ENCODE measurements at places on chromosomes 13 and 19.

GRCh38 chr19:47100290-47100689, 13.3 kb downstream of the ZC3H4 start:
- peaks cover 40% of the 10 kb centered on the region for H3K4me1 ChIP-seq
- H3K27me3 ChIP-seq, result no peaks in the 10 kb centered on the region
- no peak for DNase-seq
- peaks cover 37% of the 10 kb centered on the region for H3K36me3 ChIP-seq

DNA sequence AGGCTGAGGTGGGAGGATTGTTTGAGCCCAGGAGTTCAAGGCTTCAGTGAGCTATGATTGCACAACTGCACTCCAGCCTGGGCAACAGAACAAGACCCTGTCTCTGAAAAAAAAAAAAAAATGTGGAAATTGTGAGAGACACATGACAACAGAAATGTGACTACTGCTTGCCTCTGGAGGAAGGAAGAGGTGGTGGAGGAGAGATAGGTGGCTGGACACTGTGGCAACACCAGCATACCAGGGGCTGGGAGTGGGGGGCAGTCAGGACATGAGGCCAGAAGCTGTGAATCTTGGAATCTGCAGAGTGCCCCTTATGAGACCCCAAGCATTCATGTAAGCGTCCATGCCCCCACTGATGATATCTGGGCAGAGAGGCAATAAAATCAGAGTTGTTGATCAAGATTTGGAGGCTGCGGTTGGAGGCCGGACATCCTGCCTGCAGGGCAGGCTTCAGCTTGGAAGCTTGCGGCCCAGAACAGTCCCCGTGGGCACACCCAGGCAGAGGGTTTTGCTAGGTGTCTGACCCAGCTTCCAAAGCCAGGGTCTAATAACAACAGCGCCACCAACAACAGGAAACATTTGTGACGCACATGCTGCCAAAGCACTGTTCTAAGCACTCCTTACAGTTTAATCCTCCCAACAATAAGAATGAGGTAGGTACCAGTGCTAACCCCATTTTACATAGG, 16.9 kb downstream of the FAM187B start:
- peak overlapping the region; percentile 95 for H3K27ac ChIP-seq
- peak; percentile 85 for DNase-seq
- H3K27me3 ChIP-seq, result no peaks in the 10 kb centered on the region

DNA sequence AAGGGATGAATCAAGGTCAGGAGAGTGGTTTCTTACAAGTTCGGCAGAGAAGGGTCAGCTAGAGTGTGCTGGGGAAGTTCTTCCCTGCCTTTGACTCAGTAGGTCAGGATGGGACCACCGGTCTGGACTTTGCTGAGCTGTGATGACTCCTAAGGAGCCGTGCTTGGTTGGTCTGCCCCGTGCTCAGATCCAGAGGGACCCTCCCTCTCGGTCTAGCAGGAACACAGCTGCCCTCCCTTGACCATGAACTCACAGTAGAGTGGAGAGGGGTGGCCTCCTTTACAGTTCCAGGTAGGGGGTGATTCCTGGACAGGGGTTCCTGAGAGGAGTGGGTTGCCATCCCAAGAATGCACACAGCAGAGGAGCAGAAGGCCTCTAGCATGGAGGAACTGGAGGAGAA, 4.3 kb downstream of the RPS19 start:
- no peaks in the 10 kb centered on the region for H3K27me3 ChIP-seq
- H3K4me3 ChIP-seq, result no peak overlapping the region
- no peak for DNase-seq
- peaks cover 69% of the 10 kb centered on the region for H3K36me3 ChIP-seq
- peaks cover 88% of the 10 kb centered on the region for H3K4me1 ChIP-seq

GRCh38 chr19:7349961-7350711, 1.4 kb downstream of the ARHGEF18 start:
- H3K36me3 ChIP-seq, result peaks cover 24% of the 10 kb centered on the region
- DNase-seq, result peak; percentile 64
- peak overlapping the region; percentile 63 for H3K27ac ChIP-seq
- peaks cover 78% of the 10 kb centered on the region for H3K4me1 ChIP-seq

DNA sequence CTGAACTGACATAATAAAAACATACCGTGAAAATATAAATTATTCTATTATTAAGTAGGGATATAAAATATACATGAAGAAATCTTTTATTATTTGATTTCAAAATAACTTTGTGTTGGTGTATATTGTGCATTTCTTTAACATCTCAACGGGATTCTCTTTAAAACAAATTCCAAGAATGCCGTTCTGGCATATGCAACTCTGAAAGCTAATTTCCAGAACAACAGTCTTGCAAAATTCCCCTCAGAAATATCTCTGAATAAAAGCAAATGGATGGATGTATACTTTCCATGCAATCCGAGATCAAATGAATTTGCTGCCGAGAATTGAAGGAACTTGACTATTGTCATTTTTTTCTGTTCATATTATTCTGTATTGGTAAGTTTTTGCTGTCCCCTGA, 1579.8 kb downstream of the PCDH9 start:
- H3K36me3 ChIP-seq, result no peaks in the 10 kb centered on the region
- no peak overlapping the region for H3K4me3 ChIP-seq
- no peak for DNase-seq
- no peak overlapping the region for H3K27ac ChIP-seq

- peaks cover 14% of the 10 kb centered on the region for H3K4me1 ChIP-seq
- no peak overlapping the region for H3K27ac ChIP-seq
- no peak for DNase-seq
- H3K4me3 ChIP-seq, result no peak overlapping the region
- peaks cover 3% of the 10 kb centered on the region for H3K27me3 ChIP-seq
- no peaks in the 10 kb centered on the region for H3K36me3 ChIP-seq
Measured at GRCh38 chr19:33291623-33292534, 10.5 kb downstream of the CEBPA start.

- no peaks in the 10 kb centered on the region for H3K4me1 ChIP-seq
- H3K27ac ChIP-seq, result no peak overlapping the region
- H3K27me3 ChIP-seq, result no peaks in the 10 kb centered on the region
- peaks cover 19% of the 10 kb centered on the region for H3K36me3 ChIP-seq
- no peak for DNase-seq
Measured at GRCh38 chr13:113554333-113554700, 30.2 kb upstream of the TFDP1 start.

- no peak overlapping the region for H3K27ac ChIP-seq
- no peaks in the 10 kb centered on the region for H3K27me3 ChIP-seq
- no peak overlapping the region for H3K4me3 ChIP-seq
- no peaks in the 10 kb centered on the region for H3K4me1 ChIP-seq
- no peaks in the 10 kb centered on the region for H3K36me3 ChIP-seq
Measured at GRCh38 chr19:5863030-5863665, 7.2 kb downstream of the FUT5 start.

- DNase-seq, result no peak
- no peaks in the 10 kb centered on the region for H3K4me1 ChIP-seq
- no peak overlapping the region for H3K27ac ChIP-seq
- no peaks in the 10 kb centered on the region for H3K27me3 ChIP-seq
Measured at GRCh38 chr19:27652281-27652680, 1560.7 kb downstream of the UQCRFS1 start.

GRCh38 chr13:25347151-25347550, 24.6 kb upstream of the ATP8A2 start:
- DNase-seq, result no peak
- no peaks in the 10 kb centered on the region for H3K4me1 ChIP-seq
- no peak overlapping the region for H3K4me3 ChIP-seq
- H3K36me3 ChIP-seq, result no peaks in the 10 kb centered on the region
- no peaks in the 10 kb centered on the region for H3K27me3 ChIP-seq
- H3K27ac ChIP-seq, result no peak overlapping the region

- no peak for DNase-seq
- no peaks in the 10 kb centered on the region for H3K36me3 ChIP-seq
- no peaks in the 10 kb centered on the region for H3K4me1 ChIP-seq
- H3K4me3 ChIP-seq, result no peak overlapping the region
- no peaks in the 10 kb centered on the region for H3K27me3 ChIP-seq
Measured at GRCh38 chr13:27334774-27335435, 64.3 kb downstream of the RASL11A start.

GRCh38 chr13:28657784-28658538, 969 bp upstream of the POMP start:
- DNase-seq, result no peak
- peak overlapping the region; percentile 92 for H3K27ac ChIP-seq
- peak overlapping the region; percentile 84 for H3K4me3 ChIP-seq
- no peaks in the 10 kb centered on the region for H3K27me3 ChIP-seq
- peaks cover 27% of the 10 kb centered on the region for H3K4me1 ChIP-seq
- H3K36me3 ChIP-seq, result peaks cover 9% of the 10 kb centered on the region

GRCh38 chr13:109427148-109427547, 359.2 kb downstream of the IRS2 start:
- H3K4me1 ChIP-seq, result no peaks in the 10 kb centered on the region
- no peaks in the 10 kb centered on the region for H3K36me3 ChIP-seq
- H3K27ac ChIP-seq, result no peak overlapping the region

GRCh38 chr13:47426126-47426849, 529.4 kb upstream of the HTR2A start:
- no peak overlapping the region for H3K4me3 ChIP-seq
- no peaks in the 10 kb centered on the region for H3K4me1 ChIP-seq
- DNase-seq, result no peak

DNA sequence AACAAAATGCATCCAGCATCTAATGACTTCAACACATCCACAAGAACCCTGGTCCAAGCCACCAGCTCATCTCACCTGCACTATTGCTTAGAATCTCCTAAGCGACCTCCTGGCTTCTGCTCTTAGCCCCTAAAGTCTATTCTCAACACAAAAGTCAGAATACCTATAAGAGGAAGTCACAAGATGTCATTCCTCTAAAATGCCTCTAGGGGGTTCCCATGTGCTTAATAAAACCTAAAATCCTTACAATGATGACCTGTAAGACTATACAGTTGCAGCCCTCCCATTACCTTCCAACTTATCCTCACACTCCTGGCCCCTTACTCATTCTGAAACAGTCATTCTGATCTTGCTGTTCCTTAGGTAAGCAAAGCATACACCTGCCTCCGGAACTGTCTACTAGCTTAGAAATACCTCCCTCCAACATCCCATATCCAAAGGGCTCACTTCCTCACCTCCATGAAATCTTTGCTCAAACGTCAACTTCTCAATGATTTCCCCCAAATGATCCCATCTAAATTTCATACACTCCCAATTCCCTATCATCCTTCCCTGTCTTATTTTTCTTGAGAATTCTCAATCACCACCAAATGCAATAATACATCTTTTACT, 10.0 kb downstream of the ATP7B start:
- H3K27me3 ChIP-seq, result peaks cover 4% of the 10 kb centered on the region
- no peaks in the 10 kb centered on the region for H3K36me3 ChIP-seq
- DNase-seq, result no peak

DNA sequence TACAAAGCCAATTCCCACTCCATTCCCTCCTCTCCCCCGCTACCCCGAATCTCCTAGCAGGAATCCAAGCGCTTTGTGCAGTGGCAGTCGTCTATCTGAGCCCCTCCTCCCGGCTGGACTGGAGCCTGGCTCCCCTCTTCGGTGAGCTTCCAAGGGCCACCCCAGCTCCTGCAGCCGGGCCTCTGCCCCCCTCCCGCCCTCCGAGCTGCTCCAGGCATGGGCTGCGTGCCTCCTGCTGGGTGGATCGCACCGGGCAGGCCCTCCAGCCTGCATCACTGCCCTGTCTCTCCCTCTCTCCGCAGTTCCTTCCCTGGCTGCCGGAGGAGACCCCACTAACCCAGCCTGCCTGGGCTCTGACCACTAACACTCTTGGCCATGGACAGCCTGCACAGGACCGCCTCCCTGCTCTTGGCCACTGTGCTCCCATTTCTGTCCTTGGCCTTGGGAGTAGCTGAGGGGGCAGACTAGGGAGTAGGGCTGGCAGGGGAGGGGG, 12.9 kb upstream of the LENG8 start:
- H3K36me3 ChIP-seq, result peaks cover 8% of the 10 kb centered on the region
- H3K4me1 ChIP-seq, result peaks cover 9% of the 10 kb centered on the region
- no peak overlapping the region for H3K27ac ChIP-seq
- no peak overlapping the region for H3K4me3 ChIP-seq
- DNase-seq, result no peak

GRCh38 chr13:112161521-112162301, 94.8 kb downstream of the SOX1 start:
- H3K27ac ChIP-seq, result no peak overlapping the region
- H3K27me3 ChIP-seq, result peaks cover 8% of the 10 kb centered on the region
- no peaks in the 10 kb centered on the region for H3K4me1 ChIP-seq
- H3K4me3 ChIP-seq, result no peak overlapping the region
- no peaks in the 10 kb centered on the region for H3K36me3 ChIP-seq
- no peak for DNase-seq

- H3K36me3 ChIP-seq, result no peaks in the 10 kb centered on the region
- H3K27me3 ChIP-seq, result no peaks in the 10 kb centered on the region
- no peak for DNase-seq
- no peaks in the 10 kb centered on the region for H3K4me1 ChIP-seq
- no peak overlapping the region for H3K27ac ChIP-seq
- no peak overlapping the region for H3K4me3 ChIP-seq
Measured at GRCh38 chr19:10078329-10078728, 7.8 kb upstream of the SHFL start.

DNA sequence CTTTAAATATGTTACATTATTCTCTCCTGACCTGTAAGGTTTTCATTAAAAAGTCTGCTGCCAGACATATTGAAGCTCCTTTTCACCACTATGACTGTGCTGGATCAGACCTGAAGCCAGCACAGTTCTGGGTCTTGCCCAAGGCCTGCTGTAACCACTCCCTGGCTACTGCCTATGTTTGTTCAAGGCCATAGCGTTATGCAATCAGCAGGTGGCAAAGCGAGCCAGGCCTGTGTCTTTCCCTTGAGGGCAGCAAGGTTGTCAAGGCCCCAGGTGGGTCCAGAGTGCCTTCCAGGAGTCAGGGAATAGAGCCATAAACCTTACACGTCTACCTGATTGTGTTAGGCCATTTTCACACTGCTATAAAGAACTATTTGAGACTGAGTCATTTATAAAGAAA, 496.8 kb upstream of the PCDH9 start:
- no peaks in the 10 kb centered on the region for H3K27me3 ChIP-seq
- H3K27ac ChIP-seq, result no peak overlapping the region
- DNase-seq, result no peak
- no peak overlapping the region for H3K4me3 ChIP-seq
- H3K36me3 ChIP-seq, result no peaks in the 10 kb centered on the region

- H3K27me3 ChIP-seq, result no peaks in the 10 kb centered on the region
- no peak overlapping the region for H3K27ac ChIP-seq
- DNase-seq, result no peak
- no peaks in the 10 kb centered on the region for H3K4me1 ChIP-seq
- H3K4me3 ChIP-seq, result no peak overlapping the region
- no peaks in the 10 kb centered on the region for H3K36me3 ChIP-seq
Measured at GRCh38 chr13:25575562-25575961, 203.8 kb downstream of the ATP8A2 start.

- H3K4me1 ChIP-seq, result peaks cover 57% of the 10 kb centered on the region
- H3K27me3 ChIP-seq, result no peaks in the 10 kb centered on the region
- H3K4me3 ChIP-seq, result no peak overlapping the region
- peaks cover 34% of the 10 kb centered on the region for H3K36me3 ChIP-seq
- no peak overlapping the region for H3K27ac ChIP-seq
- no peak for DNase-seq
Measured at GRCh38 chr19:17081672-17082630, 6.4 kb downstream of the MYO9B start.

Data from CD4-positive, alpha-beta T cell (primary cell).